Right ventricle myocardium superior (tissue), 1 donor: ENCODE measurements at places on chromosomes 1 and 21. TPM values are rescaled to one million over a fixed set of nuclear protein-coding genes. Genes with fewer than 3 reads are reported as not detected.

DNA sequence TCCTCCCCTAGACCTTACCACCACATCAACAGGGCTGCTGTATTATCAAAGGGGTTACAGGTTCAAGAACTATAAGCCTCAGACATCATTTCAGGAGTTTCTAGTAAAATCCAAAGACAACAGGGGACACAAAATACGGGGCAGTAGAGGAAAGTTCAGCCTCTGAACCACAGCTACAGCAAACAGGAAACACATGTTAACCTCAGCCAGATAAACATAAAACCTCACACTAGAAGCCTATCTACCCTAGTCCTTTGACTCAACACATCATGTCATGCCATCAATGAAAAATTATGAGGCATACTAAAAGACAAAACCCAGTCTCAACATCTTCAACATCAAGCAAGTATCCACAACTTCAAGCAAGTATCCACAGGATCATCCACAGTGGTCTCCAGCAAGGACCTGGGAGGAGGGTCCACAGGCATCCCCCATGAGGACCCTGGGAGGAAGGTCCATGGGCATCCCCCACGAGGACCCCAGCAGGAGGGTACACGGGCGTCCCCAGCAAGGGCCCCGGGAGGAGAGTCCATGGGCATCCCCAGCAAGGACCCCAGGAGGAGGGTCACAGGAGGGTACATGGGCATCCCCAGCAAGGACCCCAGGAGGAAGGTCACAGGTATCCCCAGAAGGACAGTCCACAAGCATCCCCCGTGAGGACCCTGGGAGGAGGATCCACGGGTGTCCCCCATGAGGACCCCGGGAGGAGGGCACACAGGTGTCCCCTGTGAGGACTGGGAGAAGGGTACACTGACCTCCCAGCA is 440.0 kb downstream of the MATN1 start:
- no peak for DNase-seq

DNA sequence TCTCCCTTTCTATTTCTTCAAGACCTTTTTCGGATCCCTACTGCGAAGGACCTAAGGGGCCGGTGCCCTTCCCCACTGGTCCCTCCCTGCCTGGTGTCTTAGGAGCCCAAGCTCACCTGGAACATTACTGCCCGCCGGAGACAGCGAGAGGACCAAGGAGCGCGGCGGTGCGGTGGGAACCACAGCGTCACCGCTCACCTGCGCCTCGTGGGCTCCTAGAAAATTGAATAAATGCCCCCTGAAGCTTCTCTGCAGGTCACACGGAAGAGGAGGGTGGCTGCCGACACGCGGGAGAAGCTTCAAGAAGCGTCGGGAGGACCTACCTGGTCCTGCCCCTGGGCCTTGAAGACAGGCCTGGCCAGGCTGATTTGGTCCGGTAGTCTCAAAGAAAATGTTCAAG is 65.2 kb downstream of the PPIAL4A start:
- no peak for DNase-seq

ELAPOR1 gene
- 0.19 TPM for total RNA-seq

DNA sequence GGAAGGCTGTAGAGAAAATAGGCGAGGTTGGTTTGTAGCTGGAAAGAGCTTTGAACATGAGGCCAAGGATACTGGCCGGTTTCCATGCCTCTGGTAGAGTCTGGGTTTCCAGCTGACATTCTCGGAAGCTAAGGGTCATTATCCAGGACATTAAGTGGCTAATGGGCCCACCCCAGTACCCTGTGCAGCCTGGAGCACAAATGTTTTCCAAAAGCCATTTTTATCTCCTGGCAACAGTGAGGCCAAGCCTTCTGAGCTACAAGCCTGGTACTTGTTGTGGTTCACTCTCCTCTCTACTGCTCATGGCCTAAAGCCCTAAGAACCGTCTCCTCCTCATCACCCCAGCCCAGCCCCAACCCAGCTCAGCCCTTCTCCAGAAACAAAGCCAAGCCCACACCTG is 122.9 kb downstream of the DMRTA2 start:
- DNase-seq = no peak

GRCh38 chr1:243294723-243295121 is 38.9 kb downstream of the SDCCAG8 start:
- no peak for DNase-seq

- no peak for DNase-seq
Measured at GRCh38 chr1:62654744-62655143, 33.4 kb downstream of the DOCK7 start.

DNA sequence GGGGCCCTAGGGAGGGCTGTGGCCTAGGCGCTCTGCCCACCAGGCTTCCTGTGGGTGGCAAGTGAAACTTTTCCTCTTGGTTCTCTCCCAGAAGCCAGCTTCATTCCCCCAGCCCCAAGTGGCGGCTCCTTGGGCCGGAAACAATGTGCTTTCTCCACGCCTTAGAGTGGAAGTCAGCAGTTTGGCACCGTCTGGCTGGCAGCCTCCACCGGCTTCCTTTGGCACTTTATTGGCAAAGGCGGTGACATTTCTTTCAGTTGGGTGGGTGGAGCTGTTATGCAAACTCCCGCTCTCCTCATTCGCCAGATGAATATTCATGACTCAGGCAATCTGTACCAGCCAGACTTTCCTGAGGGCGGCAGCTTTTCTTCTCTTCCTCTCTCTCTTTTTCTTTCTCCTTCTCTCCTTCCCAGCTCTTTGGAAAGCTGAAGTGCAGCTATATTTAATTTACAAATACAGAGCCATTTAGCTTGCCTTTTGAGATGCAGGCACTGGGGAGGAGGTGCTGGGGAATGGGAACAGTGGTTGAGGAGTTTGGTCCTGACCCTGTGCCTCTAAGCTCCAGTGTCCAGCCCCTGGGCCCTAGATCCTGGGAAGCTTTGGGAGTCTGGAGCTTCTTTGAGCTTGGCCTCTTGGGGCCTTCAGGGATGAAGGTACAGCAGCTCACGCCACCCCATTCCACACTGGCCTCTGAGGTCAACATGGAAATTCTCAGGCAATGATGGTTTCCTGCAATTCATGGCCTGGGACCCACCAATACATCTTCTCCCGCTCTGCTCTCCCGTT is 67.8 kb upstream of the POU3F1 start:
- no peak for DNase-seq

EPHB2 gene
- total RNA-seq = 2.7 TPM

GRCh38 chr21:44485254-44485793 is 30.0 kb downstream of the LRRC3 start:
- DNase-seq = peak; percentile 55

GRCh38 chr1:51516649-51517158 is 2.4 kb downstream of the EPS15 start:
- DNase-seq = no peak
